Foreskin keratinocyte (primary cell): ENCODE measurements at places on chromosomes 7 and 10. TPM values are rescaled to one million over a fixed set of nuclear protein-coding genes. Genes with fewer than 3 reads are reported as not detected.

Gene RBM33
- 6.1 and 6.5 TPM in 2 replicates for polyA plus RNA-seq

DNA sequence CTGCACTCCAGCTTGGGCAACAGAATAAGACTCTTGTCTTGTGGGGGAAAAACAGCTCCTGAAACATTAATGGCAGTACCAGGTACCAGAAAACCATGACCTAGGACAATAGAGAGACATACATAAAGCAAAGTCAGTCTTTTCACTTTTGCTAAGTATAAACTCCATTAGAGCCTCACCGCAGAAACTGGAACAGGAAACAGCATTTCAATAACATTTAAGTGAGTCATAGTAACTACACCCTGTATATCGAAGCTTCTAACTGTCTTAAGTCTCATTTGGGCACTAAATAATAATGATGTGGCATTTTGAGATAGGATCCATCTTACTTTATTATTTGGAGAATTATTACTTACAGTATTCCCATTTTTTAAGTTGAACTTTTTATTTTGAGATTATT is 517.8 kb upstream of the CELF2 start:
- peak; percentile 42 for DNase-seq

DNA sequence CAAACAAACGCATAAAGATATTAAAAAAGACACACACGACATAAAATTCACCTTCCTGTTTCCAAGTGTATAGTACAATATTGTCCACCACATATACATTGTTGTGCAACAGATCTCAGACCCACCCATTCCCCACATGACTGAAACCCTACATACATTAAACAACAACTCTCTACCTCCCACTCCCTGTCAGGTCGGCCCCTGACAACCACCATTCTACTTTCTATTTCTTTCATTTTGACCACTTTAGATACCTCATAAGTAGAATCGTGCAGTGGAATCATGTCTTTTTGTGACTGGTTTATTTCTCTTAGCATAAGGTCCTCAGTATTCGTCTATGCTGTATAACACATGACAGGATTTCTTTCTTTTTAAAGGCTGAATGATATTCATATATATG is 320.5 kb downstream of the BBS9 start:
- no peak for DNase-seq

DNA sequence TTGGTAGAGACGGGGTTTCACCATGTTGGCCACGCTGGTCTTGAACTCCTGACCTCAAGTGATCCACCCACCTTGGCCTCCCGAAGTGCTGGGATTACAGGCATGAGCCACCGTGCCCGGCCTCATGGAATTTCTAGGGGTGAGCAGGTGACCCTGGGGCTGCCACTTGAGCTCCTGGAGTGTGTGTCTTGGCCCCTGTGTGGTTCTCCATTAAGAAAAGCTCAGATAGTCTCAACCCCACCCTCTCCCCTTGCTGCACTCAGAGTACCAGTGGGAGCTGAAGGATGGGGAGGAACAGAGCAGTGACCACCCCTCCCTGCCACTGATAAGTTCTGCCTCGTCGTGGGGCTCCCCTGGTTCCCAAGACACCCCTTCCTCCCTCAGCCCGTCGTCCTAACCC is 45.3 kb downstream of the RCC1L start:
- DNase-seq, result no peak

DNA sequence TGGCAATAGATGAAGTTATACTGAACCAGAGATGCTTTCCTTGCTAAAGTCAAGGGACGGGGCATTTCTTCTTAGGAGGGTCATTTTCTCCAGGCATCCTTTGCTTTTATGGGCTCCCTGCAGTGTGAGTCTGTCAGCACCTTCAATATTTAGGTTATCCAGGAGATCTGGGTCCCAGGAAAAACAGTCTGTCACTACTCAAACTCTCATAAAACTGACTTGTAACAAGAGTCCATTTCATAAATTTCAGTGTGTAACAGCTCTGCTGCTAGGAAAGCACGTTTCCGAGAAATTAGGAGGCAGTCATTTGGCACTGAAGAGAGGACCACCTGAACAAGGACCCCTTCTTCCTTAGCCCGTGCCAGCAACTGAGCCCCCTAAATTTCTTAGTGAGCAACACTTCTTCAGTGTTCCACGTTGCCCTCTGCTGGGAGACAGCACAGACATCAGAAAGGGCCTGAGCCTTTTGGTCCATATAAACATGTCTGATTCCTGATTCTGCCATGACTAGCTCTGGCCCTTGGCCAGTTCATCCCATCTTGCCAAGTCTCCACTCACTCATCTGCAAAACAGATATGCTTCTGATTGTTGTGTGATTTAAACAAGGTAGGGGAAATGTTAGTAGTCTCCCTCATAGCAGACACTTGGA is 7.2 kb downstream of the GCC1 start:
- DNase-seq, result no peak

GRCh38 chr10:114719311-114719710 is 61.2 kb upstream of the ABLIM1 start:
- no peak for DNase-seq

GRCh38 chr7:115226410-115226809 is 304.5 kb downstream of the MDFIC start:
- DNase-seq, result no peak

- DNase-seq, result peak; percentile 98
Observed at GRCh38 chr7:134660961-134661376, 14.3 kb downstream of the BPGM start.

- DNase-seq, result no peak
Observed at GRCh38 chr7:72190919-72191318, 221.2 kb downstream of the CALN1 start.

DNA sequence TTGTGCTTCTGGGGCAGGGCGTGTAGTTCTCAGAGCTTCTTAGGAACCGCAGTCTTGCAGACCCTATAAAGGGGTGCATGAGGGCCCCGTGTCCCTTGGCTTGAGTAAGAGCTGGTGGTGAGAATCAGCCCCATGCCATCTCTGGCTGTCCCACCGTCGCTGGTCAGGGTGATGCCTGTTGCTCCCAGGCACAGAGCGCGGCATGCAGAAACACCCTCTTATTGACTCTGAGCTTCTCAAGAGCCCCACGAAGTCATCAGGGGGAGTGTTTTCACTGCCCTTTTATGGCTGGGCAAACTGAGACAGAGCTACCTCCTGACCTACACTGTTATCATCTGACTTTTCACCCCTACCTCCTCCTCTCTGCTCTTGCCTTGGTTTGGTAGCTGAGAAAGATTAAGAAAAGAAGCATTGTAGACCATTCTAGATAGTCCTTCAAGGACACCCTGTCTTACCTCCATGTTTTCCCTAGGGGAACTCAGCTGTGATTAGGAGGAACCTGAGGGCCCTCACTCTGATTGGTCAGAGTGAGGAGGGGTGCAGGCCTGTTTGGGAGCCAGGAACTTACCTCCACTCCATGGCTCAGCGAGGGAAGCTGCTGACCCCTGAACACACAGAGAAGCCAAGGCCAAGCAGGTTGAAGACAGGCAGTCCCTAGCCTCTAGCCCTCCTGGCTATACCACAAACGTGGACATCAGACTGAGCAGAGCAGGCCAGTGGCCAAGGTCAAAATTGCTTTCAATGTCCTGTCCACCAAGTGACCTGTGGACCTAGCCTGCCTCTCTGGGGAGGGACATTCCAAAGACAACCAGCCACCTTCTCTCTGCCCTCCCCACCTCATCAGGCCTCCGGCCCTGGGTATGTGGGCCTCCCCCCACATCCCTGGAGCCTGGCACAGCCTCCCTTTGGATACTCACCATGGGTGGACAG is 17.6 kb downstream of the UNC5B start:
- no peak for DNase-seq

Gene CPA4
- polyA plus RNA-seq, result 21.5 and 39.6 TPM in 2 replicates

DNA sequence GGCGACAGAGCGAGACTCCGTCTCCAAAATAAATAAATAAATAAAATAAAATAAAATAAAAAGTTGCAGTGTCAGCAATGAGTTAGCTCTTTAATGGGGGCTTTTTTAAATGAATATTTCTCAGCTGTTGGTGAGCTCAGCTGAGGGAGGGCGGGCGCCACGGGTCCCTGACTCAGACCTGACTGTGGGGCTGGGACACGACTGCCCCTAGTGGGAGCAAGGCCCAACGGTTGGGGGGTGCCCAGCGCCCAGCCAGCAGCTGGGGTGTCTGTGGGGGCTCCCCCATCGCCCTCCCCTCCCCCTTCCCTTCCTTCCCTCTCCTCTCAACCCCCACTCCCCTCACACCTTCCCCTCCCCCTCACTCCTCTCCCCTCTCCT is 46.6 kb downstream of the PWWP2B start:
- DNase-seq, result no peak

GRCh38 chr10:76080451-76080850 is 649.0 kb downstream of the LRMDA start:
- DNase-seq, result no peak

Gene IFIT3
- 37.5 and 48.5 TPM in 2 replicates for polyA plus RNA-seq

Gene SEMA4G
- polyA plus RNA-seq, result 0.96 and 1.1 TPM in 2 replicates

GRCh38 chr10:60353519-60354258 is 36.0 kb downstream of the ANK3 start:
- DNase-seq, result no peak

Gene FOXI2
- not detected in 2 replicates for polyA plus RNA-seq

DNA sequence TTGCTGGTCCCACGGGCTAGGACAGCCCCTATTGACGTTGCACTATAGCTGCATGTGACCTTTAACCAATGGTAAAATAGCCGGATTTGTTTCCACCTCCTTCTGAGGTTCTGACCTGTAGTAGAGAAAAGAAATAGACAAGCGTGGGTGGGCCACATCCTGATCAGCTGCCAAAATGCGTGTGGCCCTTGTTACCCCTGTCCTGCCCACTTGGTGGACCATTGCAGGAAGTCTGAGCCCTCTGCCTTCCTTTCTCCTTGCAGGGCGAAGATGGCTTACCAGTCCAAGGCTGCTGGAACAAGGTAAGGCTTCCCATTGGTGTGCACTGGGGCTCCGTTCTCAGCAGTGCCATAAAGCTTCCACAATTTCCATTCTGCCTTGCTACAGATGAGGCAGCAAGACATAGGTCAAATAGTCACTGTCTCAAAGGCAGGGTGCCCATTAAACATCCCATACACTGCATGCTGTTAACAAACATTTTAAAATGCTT is 95.9 kb upstream of the MACROH2A2 start:
- no peak for DNase-seq

DNA sequence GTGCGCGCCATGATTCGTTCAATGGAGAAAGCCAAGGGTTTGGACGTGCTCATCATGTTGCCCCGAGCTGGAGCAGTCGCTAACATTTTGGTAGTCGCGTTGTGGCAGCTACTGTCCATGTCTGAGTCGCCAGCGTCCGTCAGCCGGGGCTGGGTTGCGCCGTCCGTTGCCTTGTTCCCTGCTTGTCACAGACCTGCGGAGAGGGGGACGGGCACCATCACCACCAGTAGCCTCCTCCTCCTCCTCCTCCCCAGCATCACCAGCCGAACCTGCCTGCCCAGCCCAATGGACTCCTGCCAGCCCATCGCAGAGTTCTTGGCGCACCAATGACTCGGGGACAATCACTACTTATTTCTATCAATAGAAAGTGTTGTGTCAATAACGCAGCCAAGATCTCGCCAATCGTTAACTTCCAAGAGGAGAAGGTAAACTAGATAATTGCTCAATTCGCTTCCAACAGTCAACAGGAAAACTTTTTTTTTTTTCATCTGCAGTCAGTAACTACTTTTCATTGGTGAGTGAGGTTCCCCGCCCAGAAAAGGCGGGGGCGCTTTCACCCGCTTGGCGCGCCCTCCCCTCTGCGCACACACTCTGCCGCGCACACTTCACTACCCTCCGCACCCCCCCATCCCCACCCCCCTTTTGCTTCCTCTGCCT is at the start of gene FEZF1:
Gene FEZF1, minus strand, starts transcription at position 432 of the 657 bp plus-strand sequence. Its CDS starts 313 bp downstream, at position 119.
- DNase-seq, result no peak

- DNase-seq, result no peak
Observed at GRCh38 chr7:142803901-142804300, 33.1 kb downstream of the PRSS2 start.
